ENCODE measurements at places on chromosomes 13 and 19.

DNA sequence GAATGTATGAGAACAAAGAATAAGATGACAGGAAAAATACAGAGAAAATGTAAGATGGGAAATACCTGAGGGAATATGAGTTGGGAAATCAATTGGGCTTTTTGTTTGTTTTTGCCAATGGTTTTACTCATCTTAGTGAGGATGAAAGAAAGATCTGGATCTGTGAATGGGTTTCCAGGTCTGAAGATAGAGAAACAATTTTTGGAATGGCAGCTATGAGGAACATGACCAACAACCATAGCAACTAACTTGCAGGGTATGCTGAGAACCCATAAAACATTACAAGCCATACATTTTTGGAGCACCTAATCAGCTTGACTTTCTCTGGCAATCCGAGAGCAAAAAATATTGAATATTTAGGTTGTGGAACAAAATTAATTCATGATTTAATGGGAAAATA, 290.0 kb downstream of the KCTD12 start:
- peak; percentile 23 for DNase-seq

GRCh38 chr13:75897386-75897785, 261.3 kb downstream of the LMO7 start:
- DNase-seq = no peak

- no peak for DNase-seq
Observed at GRCh38 chr19:54949412-54949811, 2.1 kb upstream of the NLRP7 start.

GRCh38 chr13:98648141-98648540, 71.2 kb upstream of the STK24 start:
- DNase-seq = no peak

GRCh38 chr13:29737061-29737460, 113.4 kb downstream of the UBL3 start:
- DNase-seq = no peak

DNA sequence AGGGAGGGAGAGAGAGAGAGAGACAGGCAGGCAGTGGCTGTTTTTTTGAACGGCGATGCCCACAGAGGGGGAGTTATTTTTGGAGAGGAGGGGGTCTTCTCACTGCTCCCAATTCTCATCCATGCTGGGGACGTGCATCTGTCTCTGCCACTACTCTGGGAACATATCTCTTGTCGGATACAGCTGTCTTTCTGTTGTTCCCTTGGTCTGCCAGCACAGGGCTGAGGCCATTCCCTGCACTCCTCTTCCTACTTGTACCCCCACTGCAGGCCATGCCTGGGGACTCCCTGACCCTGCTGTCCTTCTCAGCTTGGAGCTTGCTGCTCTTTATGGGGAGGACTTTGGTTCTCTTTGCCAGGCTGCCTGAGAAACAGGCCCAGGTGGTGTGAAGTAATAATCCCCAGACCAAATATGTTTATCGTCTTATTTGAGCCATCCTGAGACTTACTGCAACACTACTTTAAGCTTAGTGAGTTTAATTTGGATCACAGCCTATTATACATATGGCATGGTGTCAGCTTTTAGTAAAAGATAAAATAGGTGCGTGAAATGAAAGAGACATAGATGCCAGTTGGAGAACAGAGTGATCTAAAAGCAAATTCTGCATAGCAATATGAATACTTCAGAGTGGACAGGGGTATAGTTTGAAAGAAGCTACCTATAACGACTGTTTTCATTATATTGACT, 19.1 kb downstream of the LRCH1 start:
- DNase-seq = no peak

GRCh38 chr13:80047406-80047805, 293.5 kb downstream of the SPRY2 start:
- peak; percentile 58 for DNase-seq

GRCh38 chr13:98524391-98524790, 52.5 kb downstream of the STK24 start:
- DNase-seq = no peak

GRCh38 chr13:110887597-110888333, 27.1 kb downstream of the ANKRD10 start:
- DNase-seq = no peak

DNA sequence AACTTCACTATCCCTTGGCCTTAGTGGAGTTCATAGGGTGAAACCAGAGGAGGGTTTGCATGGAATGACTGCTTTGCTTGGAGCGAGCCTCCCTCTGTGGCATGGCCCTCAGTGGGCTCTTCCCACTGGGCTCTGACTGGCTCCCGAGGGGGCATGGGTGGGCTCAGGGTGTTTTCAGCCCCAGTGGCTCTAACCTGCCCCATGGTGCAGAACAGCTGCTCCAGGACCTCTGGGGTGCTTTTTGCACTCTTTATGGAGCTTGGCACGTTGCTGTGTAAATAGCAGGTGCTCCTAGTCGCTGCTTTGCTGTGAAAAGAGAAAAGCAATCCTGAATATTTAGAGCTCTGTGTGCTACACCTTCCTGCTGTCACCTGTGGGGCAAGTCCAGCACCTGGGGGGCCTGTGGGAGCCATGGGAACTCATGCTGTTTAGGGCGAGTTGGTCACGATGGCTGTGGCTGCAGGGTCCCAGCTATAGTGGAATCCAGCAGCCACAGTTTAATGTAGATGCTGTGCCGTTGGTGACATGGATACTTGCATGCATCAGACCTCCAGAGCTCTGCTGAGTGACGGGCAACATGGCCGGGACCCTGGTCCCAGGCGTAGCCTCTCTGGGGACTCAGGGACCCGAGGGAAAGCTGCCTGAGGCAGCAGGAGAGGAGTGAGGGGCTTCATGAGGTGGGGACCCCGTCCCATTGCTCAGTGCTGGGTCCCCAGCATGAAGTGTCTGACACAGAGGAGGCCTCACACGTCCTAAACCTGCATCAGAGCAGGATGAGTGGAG, 14.3 kb upstream of the MCF2L start:
- no peak for DNase-seq

DNA sequence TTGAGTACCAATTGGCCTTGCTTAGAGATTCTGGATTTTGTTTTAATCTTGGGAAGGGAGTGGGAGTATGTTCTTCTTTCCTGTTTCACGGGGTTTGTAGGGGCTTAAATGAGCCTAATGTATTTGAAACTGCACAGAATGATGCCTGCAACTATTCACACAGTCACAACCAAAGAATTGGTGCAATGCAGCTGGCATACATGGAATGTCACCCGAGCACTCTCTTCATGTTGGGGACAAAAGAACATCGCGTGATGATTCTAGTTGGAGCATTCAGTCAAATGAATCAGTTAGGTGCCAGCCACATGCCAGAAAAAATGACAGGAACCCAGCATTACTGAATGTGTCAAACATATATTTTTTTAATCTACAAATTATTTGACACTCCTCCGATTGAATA, 22.1 kb downstream of the STARD13 start:
- no peak for DNase-seq

Measured in fibroblast of skin of right quadriceps (primary cell).